ENCODE measurements at places on chromosomes 2 and 18.
A peak's percentile ranks its signal among the peaks of the same experiment; 100 is the strongest.

DNA sequence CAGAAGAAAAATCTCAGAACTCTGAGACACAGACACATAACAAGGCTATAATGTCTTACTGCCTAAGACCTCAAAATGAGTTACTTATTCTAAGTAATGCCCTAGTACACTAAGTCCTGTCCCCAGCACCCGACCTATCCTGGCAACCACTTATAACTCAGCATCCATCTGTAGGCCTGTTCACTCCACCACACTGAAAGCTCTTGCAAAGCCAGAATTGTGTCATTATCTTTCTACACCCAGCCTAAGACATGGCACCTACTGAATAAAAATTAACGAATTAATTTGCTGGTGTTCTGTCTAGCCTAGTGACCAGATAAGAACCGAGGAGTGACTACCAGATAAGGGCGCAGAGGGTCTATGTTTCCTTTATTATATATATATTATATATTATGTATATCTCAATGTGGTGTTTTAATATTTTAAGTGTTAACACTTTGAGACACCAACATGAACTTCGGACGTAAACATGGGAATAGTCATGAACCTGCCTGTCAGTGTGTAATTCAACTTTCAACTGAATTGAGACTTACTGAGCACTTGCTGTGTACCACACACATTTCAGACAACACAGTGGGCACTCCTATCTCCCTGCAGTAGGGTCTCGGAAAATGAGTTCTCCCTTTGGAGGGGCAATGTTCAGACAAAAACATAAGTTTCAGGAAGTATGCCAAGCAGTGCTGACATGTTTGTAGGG, 27.7 kb downstream of the TMEM131 start:
- H3K27me3 ChIP-seq: no peaks in the 10 kb centered on the region
- H3K4me3 ChIP-seq: no peak overlapping the region
- DNase-seq: no peak
- H3K36me3 ChIP-seq: peaks cover 2% of the 10 kb centered on the region
- H3K27ac ChIP-seq: no peak overlapping the region

DNA sequence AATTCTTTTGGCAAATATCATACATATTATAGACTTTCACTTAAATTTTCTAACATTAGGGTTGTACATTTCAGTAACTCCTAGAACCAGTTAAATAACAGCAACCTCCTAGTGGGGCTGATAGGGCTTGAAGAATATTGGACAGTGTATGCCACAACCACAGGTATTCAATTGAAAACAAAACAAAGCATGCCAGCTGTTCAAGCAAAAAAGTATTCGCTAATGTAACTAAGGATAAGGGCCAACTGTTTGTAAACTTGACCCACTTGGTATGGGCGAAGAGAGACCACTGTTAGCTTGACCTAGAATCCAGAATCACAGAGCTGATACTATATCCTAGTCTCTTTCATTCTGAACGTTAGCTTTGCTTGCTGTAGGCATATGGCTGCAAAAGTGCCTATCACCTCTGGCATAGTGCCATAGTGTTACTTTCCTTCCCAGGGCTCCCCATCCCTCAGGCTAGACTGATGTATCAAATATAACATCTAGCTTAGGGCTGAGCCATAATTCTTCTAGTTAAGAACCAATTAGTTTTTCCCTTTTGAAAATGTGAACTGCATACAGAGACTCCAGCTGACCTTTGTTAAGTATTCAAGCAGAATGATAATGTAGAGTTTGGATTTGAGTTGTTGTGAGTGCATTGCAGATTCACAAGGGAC, 458.8 kb upstream of the NRXN1 start:
- H3K4me3 ChIP-seq: no peak overlapping the region
- no peaks in the 10 kb centered on the region for H3K27me3 ChIP-seq
- no peak overlapping the region for H3K27ac ChIP-seq
- no peaks in the 10 kb centered on the region for H3K36me3 ChIP-seq
- no peak for DNase-seq

GRCh38 chr18:13804305-13804704, 19.6 kb upstream of the MC5R start:
- peaks cover 43% of the 10 kb centered on the region for H3K27me3 ChIP-seq
- no peak for DNase-seq
- H3K4me3 ChIP-seq: no peak overlapping the region
- no peak overlapping the region for H3K27ac ChIP-seq

- no peaks in the 10 kb centered on the region for H3K36me3 ChIP-seq
- H3K27ac ChIP-seq: no peak overlapping the region
- H3K4me1 ChIP-seq: no peaks in the 10 kb centered on the region
- H3K4me3 ChIP-seq: no peak overlapping the region
- H3K27me3 ChIP-seq: no peaks in the 10 kb centered on the region
Observed at GRCh38 chr2:166518634-166519390, 24.8 kb upstream of the SCN7A start.

DNA sequence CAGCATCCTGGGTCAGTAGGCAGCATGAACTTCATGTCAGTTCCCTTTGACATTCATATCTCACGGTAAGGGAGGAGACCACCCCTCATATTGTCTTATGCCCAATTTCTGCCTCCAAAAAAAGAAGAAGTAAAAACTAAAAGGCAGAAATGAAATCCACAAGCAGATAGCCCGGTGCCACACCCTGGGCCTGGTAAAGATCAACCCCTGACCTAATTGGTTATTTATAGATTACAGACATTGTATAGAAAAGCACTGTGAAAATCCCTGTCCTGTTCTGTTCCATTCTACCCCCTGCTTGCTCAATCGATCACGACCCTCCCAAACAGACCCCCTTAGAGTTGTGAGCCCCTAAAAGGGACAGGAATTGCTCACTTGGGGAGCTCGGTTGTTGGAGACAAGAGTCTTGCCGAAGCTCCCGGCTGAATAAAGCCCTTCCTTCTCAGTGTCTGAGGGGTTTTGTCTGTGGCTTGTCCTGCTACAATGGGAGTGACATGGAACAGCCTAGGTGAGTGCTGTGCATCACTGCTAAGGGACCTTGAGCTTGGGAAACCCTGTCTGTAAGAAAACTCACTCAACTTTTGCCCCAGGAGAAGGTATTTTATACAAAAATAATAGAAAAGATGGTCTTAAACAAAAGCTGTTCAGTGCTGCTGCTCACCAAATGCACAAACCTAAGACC, 11.1 kb downstream of the NDUFV2 start:
- DNase-seq: no peak
- H3K27me3 ChIP-seq: no peaks in the 10 kb centered on the region
- H3K36me3 ChIP-seq: peaks cover 46% of the 10 kb centered on the region
- H3K4me1 ChIP-seq: peaks cover 84% of the 10 kb centered on the region
- no peak overlapping the region for H3K4me3 ChIP-seq

DNA sequence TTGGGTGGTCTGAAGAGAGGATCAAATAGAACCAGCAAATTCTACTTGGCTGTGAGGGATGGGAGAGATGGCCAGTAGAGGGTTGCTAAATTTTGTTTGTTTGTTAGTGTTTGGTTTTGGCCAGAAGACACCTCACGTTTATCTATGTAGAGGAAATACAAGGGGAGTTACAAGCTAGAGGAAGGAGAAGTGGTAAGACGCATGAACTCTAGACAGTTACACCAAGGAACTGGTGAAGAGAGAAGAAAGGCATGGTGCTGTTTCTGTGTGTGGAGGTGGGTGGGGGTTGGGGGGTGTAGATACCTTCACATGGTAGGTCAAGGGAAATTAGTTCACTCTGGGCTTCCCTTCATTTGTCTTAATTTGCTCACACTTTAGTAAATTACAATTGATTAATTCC, 25.6 kb downstream of the RASGRP3 start:
- no peaks in the 10 kb centered on the region for H3K27me3 ChIP-seq
- H3K27ac ChIP-seq: no peak overlapping the region

DNA sequence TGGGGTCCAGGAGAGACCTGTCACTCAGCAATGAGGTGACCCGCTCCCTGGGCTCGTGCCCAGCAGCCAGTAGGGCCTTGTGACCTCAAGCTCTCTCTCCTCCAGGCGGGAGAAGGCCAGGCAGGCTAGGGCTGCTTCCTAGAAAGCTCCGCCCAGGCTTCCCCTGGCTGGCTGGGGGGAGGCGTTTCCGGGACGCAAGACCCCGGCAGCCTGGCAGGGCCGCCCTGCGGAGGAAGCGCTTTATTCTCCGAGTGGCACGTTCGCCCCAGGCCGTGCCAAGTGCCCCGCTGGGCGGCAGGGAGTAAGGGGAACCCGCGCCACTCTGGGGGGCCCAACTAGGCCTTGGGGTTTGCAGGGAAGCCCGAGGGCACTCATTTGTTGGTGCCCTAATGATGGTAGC, 21.2 kb upstream of the EPAS1 start:
- DNase-seq: peak; percentile 46
- no peak overlapping the region for H3K4me3 ChIP-seq
- peaks cover 24% of the 10 kb centered on the region for H3K4me1 ChIP-seq
- H3K27ac ChIP-seq: no peak overlapping the region

DNA sequence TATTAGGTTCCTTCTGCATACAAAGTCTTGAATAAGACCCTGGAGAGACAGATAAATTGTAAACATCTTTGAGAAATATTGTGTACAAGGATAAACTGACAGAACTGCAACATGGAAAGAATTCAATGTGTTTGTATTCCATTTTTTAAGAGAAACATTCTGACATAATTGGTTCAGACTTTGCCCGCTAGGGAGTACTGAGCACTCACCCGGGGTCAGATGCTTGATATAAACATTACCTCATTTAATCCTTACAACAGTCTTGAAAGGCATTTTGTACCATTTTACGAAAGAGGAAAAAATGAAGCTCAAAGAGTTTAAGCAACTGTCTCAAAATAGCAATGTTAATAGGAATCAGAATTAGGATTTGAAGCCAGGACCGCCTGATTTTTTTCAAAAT, 416.7 kb upstream of the CRIM1 start:
- no peak overlapping the region for H3K27ac ChIP-seq
- no peak overlapping the region for H3K4me3 ChIP-seq

GRCh38 chr18:12428923-12429322, 21.2 kb downstream of the PRELID3A start:
- no peaks in the 10 kb centered on the region for H3K27me3 ChIP-seq
- no peak overlapping the region for H3K4me3 ChIP-seq
- H3K36me3 ChIP-seq: no peaks in the 10 kb centered on the region
- DNase-seq: no peak
- no peaks in the 10 kb centered on the region for H3K4me1 ChIP-seq

- H3K4me1 ChIP-seq: no peaks in the 10 kb centered on the region
- H3K4me3 ChIP-seq: no peak overlapping the region
- H3K27ac ChIP-seq: no peak overlapping the region
- H3K36me3 ChIP-seq: no peaks in the 10 kb centered on the region
Observed at GRCh38 chr2:9158786-9159779, 47.5 kb upstream of the ASAP2 start.

GRCh38 chr18:75141734-75142133, 67.2 kb downstream of the PTGR3 start:
- H3K4me3 ChIP-seq: no peak overlapping the region
- DNase-seq: no peak
- H3K36me3 ChIP-seq: no peaks in the 10 kb centered on the region

- no peaks in the 10 kb centered on the region for H3K27me3 ChIP-seq
- H3K27ac ChIP-seq: no peak overlapping the region
- no peak overlapping the region for H3K4me3 ChIP-seq
- no peak for DNase-seq
Observed at GRCh38 chr18:64334748-64335147, 185.9 kb upstream of the LINC00305 start.

DNA sequence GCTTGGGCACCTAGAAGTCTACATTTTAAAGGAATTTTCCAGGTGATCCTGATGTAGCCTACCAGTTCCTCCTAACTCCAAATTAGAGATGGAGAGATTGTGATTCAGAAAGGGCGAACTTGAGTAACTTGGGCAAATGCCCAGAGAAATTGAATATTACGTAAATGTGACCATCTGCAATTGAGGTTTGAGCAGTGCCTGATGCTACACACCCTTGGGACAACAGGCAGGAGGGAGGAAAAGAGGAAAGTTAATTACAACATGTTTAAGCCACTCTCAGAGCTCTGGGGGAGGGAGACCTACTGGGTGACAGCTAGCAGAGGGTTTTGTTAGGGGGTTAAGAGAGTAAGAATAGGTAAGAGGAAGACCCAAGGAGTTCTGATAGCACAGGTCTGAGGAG, 208.9 kb downstream of the LPIN1 start:
- DNase-seq: no peak
- H3K27me3 ChIP-seq: peaks cover 39% of the 10 kb centered on the region
- H3K4me3 ChIP-seq: no peak overlapping the region
- no peaks in the 10 kb centered on the region for H3K4me1 ChIP-seq

GRCh38 chr18:55031576-55031975, 72.3 kb upstream of the CCDC68 start:
- H3K4me1 ChIP-seq: no peaks in the 10 kb centered on the region
- no peak for DNase-seq
- no peaks in the 10 kb centered on the region for H3K27me3 ChIP-seq
- H3K4me3 ChIP-seq: no peak overlapping the region

DNA sequence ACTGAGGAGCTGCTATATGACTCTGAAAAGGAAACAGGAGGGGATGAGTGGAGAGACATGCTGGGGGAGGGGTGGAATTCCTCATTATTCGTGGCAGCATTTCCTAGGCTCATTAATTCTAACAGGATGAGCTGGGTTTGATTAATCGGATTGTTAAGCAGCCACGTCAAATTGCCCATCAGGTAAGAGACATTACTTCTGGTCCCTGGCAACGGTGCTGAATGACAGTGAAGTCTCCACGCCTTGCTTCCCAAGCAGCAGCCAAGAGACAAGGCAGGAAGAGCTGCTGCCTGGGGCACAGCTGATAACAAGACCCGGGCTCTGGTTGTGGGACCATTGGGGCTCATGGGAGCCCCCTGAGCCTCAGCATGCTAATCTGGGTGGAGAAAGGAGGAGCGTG, 86.6 kb downstream of the MARCHF4 start:
- no peak overlapping the region for H3K27ac ChIP-seq
- H3K36me3 ChIP-seq: no peaks in the 10 kb centered on the region
- no peaks in the 10 kb centered on the region for H3K4me1 ChIP-seq
- no peak overlapping the region for H3K4me3 ChIP-seq
- no peak for DNase-seq

- no peaks in the 10 kb centered on the region for H3K4me1 ChIP-seq
- H3K36me3 ChIP-seq: no peaks in the 10 kb centered on the region
- H3K4me3 ChIP-seq: no peak overlapping the region
- no peak for DNase-seq
Observed at GRCh38 chr2:229454934-229455631, 184.0 kb upstream of the PID1 start.

- DNase-seq: no peak
- H3K4me3 ChIP-seq: no peak overlapping the region
- no peak overlapping the region for H3K27ac ChIP-seq
- no peaks in the 10 kb centered on the region for H3K27me3 ChIP-seq
- no peaks in the 10 kb centered on the region for H3K36me3 ChIP-seq
- H3K4me1 ChIP-seq: no peaks in the 10 kb centered on the region
Observed at GRCh38 chr2:45445037-45445436, 166.0 kb downstream of the SRBD1 start.

- DNase-seq: no peak
- no peaks in the 10 kb centered on the region for H3K27me3 ChIP-seq
- H3K4me1 ChIP-seq: peaks cover 17% of the 10 kb centered on the region
- peaks cover 4% of the 10 kb centered on the region for H3K36me3 ChIP-seq
- H3K4me3 ChIP-seq: no peak overlapping the region
Observed at GRCh38 chr2:147657086-147658000, 187.5 kb upstream of the ACVR2A start.

Measured in activated naive CD4-positive, alpha-beta T cell treated with anti-CD3 and anti-CD28 coated beads, Interleukin-2, amount 10 ng/mL, durations not matched to agents 7 days and 5 days (primary cell).